ENCODE measurements at places on chromosomes 1 and 21.

DNA sequence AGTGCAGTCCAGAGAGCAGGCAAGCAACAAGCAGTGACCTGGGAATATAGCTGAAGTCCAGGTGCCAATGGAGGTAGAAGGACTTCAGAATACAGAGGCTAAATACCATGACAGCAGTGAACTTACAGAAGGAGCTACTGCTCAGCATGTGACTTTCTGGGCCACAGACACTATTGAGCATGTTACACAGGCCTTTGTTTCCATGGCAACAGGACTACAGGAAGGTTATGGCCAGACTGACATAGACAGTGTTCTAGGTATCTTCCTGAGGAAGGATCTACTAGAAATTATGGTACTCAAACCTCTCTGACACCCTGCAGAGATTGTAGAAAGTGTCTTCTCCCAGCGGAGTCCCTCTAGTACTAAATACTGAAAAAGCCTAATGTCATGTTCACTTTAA lies 11.0 kb downstream of the OR2M5 start:
- DNase-seq: no peak

DNA sequence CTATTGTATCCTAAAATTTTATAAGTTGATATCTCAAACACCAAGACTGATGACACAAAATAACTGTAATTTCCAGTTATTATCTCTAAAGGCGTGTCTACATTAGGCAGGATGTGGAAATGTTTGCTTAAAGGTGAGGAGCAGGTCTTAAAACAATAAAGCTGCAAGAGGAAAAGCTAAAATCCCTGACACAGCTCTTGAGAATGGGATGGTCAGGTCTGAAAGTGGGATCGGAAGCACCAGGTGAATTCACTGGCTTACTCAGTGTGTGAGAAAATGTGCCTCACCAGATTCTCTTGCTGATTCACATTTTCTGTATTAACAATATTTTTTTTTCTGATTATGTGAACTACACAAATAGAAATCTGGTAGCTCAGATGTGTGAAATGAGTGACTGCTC lies 421.9 kb upstream of the ADAMTS5 start:
- DNase-seq: no peak

DNA sequence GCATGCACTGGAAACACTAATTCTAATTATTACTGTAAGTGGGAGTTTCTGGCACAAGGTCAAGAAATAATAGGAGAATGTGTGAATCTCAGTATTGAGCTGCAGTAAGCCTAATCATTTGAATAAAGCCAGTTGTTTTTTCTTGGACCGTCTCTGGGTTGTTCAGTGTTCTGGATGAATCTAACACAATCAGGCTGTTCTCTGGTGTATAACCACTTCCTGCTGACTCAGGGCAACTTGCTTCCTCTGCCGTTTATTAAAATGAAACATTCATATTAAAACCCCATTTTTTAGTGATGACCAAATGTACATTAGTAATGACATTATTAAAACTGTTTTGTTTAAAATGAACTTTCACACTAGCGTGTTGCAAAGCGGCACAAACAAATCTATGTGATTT lies 273.1 kb upstream of the SNX7 start:
- no peak for DNase-seq

DNA sequence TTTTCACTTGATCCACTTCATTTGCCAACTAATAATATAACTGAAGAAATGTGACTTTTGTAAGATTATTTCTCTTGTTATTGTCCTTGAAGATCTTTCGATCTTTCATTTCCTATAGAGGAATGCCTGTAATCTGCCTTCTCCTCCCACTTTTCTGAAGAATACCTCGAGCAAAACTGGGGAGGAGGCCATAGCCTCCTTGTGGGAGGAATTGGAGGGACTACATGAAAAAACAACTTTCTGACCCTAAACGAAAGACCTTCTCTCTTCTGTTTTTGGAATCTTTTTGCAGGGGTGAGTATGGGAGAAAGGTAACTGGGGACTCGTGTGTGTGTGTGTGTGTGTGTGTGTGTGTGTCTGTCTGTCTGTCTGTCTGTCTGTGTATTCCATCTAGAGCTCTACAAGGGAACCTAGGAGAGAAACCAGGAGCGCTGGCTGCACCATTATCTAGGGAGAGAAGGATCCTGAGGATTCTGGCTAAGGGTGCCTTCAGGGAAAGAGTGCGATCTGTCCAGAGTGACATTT lies 32.4 kb upstream of the MAB21L3 start:
- no peak for DNase-seq

GRCh38 chr1:244639561-244639960 lies 13.4 kb upstream of the DESI2 start:
- DNase-seq: no peak

DNA sequence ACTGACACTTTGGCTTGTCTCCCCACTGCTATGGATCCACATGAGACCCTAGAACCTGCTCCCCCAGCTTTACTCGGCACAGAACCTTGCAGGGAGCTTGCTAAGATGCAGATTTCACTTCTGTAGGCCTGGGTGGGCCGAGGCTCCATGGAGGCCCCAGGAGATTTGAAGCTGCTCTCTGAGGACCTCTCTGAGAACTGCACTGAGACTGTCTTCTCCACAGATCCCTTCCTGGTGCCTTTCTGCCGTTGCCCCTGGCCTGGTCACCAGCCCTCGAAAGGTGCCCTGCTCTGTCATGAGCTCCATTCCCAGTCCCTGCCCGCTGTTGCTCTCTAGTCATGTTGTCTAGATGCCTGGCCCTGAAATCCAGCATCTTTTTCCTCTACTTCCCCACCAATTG lies 588.4 kb downstream of the AJAP1 start:
- DNase-seq: no peak

- DNase-seq: no peak
These were observed 87.2 kb upstream of the POU3F1 start for GRCh38 chr1:38133756-38134155.

DNA sequence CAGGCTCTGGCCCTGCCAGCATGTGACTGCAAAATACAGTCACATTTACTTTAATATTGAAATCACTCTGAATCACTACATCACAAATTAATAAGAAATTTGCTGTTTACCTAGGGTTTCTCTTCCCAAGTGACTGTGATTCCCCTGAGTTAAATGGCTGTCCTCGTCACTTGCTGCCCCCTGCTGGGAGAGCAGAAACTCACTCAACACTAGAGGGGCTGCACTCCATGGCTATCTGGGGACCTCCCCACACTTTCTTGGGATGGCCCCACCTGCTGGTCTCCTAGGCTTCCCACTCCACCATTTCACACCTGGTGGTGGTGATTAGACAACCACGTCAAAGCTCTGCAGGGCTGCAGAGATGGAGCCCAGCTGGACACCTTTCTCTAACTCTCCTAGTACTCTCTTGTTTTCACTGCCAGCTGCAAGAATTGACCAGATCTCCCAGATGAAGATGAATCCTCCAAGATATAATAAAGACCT lies 63.4 kb downstream of the CD2 start:
- peak; percentile 39 for DNase-seq

GRCh38 chr1:71200503-71200902 lies 119.7 kb upstream of the ZRANB2 start:
- DNase-seq: no peak

GRCh38 chr1:91894036-91894761 lies 8.2 kb upstream of the TGFBR3 start:
- DNase-seq: no peak

Data from progenitor cell of endocrine pancreas (in vitro differentiated cells).